ENCODE measurements at places on chromosomes 4 and X.

DNA sequence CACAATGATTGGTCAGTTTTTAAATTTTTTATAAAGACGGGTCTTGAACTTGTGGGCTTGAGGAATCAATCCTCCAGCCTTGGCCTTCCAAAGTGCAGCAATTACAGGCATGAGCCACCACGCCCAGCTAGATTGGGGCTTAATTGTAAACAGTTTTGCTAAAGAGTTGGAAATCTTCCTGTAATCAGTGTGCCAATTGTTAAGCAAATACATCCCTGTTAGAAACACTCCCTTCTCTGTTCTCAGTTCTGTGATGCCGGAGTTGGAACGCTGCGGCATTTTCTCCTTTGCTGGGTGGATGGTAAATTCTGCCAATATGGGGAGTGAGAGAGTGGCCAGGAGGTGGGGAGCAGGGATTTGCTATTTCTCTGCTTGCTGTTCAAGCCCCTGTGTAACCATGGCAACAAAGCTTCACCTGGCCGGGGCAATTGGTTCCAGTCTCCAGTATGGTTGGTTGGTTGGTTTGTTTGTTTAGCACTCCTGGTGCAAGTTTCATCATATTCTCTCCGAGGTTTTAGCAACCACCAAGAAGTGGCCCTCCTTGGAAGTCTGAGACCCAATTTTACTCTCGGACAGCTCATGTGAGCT lies 3.0 kb upstream of the SPATA4 start:
- DNase-seq: no peak

- DNase-seq: no peak
Observed at GRCh38 chr4:4568806-4569427, 27.1 kb upstream of the STX18 start.

DNA sequence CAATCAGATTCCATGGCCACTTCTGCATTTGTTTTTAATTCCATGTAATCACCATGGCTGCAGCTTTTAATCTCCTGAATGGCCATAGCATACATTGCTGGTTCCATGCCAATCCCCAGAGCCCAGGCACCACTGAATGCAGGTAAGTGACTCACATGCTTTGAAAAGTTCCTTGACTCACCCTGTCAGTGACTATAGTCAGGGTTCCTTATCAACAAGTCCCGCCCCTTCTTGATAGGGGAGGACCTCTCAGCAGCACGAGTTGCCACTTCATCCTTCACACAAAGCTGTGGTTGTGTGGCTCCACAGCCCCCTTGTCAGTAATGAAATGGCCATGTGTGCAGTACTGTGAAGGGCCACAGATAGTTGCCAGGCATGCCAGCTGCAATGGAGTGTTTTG lies 516.6 kb downstream of the PPARGC1A start:
- no peak for DNase-seq

DNA sequence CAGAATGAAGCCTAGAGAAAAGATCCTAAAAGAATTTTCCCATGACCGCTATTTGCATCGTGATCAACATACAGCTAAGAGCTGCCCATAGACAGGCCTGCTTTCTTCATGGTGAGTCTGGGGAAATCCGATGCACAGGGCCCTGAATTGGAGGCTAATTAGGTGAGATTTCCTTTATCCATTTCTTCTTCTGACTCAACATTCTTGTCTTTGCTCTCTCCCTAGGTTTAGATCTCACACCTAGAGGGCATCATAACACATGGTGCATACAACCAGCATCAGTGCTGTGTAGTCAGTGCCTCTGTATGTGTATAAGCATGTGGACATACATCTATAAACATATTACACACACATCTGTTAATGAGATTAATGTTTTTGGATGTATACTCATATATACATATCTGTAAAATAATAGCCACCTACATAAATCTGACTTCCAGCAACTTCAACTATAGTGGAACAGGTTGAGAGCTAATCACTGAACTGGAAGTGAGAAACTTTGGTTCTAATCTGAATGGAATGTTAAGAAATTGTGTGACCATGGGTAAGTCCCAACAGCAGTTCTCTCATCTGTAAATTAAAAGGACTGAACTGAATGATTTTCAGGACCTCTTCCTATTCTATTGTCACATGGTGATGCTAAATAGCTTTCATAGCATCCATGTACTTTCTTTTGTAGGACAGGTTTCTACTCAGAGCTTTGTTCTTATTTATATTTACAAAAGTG lies 17.5 kb downstream of the GATB start:
- DNase-seq: no peak

DNA sequence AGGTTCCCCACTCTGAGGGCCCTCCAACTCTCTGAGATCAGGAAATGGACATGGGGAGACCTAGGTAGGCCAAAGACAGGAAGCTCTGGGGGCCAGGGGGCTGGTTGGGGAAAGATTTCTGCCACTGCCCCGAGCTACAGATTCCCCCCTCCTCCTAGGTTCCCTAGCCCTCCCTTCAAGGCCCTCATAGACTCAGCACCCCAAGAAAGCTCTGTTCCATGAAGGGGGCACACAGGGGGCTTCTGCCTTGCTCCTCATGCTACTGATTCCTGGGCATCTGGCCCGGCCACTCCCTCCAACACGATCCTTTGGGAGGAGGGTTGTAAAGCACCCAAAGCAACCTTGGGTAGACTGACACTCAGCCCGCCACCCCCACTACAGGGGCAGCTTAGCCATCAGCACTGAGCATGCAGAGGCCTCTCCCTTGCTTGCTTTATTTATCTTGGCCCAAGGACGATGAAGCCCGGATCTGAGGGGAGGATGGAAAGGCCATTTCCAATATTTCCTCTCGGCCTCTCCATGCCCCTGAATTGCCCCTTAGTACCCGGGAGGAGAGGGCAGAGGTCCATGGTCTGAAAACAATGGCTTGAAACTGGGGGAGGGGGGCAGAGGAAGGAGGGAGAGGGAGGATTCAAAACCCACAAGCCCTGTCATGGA lies 146.7 kb downstream of the PJA1 start:
- no peak for DNase-seq

- DNase-seq: no peak
Observed at GRCh38 chr4:44632733-44633132, 18.7 kb downstream of the YIPF7 start.

DNA sequence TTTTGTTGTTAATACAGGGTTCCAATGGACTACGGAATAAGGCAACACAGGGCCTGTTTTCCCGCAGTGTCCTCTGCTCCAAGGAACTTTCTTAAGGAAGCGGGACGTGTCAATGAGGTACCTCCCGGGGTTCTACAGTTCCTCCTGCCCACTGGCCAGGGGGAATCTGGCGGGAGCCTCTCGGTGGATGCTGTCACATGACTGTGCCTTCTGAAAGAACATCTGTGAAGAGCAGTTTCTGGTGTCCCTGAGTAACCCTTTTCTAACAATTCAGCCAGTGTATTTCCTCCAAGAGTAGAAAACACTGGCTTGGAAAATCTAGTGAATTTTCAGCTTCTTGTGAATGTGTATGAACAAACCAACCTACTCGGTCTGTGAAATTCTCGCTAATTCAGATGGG lies 32.7 kb downstream of the MFAP3L start:
- DNase-seq: no peak

DNA sequence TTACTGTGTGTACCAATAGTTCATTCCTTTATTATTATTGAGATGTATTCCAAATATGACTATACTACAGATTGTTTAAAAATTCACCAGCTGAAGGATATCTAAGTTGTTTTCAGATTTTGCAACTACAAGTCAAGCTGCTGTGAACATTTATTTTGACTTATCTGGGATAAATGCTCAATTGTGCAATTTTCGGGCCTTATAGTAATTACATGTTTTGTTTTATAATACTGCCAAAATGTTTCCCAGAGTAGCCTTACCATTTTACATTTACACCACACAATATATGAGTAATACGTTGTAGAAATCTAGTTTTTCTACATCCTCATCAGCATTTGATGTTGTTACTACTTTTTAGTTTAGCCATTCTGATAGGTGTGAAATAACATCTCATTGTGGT lies 179.6 kb downstream of the ANTXR2 start:
- no peak for DNase-seq
